ENCODE measurements at places on chromosomes 1 and 21.
A peak's percentile ranks its signal among the peaks of the same experiment; 100 is the strongest.

DNA sequence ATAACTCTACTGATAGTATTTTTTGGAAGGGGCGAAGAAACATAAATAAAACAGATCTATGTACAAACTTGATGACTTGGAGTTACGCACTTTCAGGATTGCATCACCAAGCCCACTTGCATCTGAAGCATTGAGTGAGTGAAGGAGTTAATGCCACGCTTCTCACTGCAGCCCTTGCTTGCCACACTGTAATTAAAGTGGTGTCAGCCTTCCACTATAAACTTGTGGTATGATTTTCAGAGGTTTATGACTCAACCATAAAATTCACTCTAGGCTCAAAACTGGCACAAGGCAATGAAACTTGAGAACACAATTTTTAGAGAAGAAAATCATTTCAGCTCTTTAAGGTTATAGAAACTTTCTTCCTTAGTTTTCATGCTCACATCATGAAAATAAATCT, 93.9 kb upstream of the PRMT6 start:
- DNase-seq: no peak

DNA sequence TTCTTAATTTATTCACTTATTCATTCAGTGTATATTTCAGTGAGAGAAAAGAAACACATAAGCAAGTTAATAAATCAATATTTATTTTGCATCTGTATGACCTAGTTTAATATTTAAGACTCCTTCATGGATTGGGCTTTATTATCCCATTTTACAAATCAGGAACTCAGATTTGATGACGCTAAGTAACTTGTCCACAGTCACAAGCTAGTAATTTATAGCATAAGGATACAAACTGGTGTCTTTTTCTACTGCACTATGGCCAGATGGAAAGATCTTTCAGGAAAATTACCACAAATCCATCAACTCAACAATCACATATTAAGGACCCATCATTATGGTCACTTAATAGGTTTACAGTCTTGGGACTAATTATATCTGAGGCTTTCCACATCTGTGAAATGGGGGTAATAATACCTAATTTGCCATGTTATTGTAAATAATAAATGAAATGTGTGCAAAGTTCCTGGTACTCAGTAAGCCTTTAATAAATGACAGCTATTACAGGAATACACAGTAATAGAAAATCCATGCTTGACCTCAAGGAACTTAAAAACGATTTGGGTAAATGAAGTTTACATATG, 13.3 kb downstream of the CDKN2C start:
- no peak for DNase-seq

DNA sequence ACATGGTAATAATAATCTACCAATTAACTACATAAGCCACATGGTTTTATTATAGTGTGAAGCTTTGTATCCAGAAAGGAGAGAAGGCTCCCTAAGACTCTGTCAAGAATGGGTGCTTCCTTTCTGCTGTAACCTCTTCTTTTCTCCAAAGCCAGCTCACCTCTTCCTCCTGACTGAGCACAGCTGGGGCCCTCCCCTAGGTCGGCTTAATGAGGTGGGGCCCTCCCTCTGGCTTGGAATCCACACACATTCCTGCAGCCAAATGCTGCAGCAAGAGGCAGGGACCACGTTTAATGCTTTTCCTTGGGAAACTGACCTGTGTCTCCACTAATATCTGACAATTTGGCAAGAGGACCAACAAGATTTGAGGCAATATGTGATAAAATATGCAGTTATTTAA, 94.8 kb downstream of the DSCAM start:
- no peak for DNase-seq

DNA sequence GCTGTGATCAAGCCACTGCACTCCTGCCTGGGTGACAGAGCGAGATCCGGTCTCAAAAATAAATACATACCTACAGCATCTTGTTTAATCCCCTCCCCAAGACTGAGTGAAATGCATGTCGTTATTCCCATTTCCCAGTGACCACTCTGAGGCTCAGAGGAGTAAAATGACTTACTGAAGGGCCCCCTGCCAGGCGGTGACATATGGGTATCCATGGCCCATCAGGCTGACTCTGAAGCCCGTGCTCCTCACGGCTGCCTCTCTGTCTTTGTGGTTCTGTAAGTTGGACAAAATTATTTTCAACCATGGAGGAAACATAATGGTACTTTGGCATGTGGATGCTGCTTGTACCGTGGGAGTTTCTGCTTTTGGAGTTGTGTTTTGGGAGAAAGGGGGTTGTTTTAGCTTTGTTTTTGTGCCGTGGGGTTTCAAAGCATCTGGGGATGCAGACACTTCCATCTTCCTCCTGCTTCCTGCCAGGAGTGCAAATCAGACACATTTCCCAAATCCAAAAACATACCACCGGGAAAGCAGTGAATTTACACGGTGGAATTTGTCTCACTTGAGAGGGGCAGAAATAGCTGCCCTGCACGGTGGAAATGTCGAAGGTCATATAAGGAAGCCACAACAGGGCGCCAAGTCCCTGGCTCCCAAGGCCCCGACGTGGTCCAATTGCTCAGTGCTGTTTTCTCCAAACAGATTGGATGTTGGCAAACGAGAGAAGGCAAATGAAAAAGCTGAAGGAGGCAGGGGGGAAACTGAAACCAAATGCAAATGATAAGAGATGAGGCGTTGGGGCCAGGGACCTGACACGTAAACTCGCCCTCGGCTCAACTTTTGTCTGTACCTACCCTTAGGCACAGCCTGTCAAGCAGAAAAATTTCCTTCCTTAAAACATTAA, 17.1 kb upstream of the PINK1 start:
- no peak for DNase-seq

GRCh38 chr21:45027241-45028196, 46.9 kb upstream of the ADARB1 start:
- DNase-seq: no peak

- DNase-seq: peak; percentile 88
Measured at GRCh38 chr1:151024540-151025146, 11.7 kb upstream of the BNIPL start.

DNA sequence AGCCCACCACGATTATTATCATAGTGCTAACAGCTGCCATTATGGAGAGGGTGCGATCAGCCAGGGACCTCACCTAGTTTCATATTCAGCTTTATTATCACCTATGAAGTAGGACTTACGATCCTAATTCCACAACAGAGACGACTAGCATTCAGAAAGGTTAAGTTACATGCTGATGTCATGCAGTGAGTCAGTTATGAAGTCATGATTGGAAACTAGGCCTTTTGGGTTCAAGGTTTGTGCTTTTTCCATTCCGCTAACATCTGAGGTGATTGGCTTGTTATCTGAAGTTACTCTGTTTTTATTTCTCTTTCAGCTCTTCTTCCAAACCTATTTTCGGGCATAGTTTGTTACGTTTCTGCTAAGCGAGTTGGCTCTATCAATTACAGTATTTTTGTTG, 251.1 kb downstream of the CAMTA1 start:
- DNase-seq: no peak

DNA sequence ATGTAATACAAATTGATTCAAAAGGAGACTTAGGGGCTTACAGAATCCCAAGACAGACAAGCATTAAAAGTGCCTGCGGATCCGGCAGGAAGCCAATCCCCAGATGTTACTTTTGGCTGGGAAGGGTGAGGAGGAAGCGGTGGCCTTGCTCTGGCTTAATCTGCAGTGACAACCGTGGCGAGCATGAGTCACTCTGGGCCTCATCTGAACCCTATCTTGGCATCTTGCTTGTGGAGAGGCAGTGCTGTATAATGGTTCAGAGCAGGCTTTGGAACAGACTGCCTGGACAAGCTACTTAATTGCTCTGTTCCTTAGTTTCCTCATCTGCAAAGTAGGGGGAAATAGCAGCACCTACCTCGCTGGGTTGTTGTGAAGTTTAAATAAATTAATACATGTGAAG, 74.1 kb downstream of the XCL2 start:
- DNase-seq: peak; percentile 88

GRCh38 chr1:37621326-37621870, 13.3 kb downstream of the RSPO1 start:
- DNase-seq: no peak

GRCh38 chr1:179353546-179353945, 12.2 kb upstream of the AXDND1 start:
- DNase-seq: peak; percentile 63

GRCh38 chr1:215830226-215830810, 263.2 kb downstream of the KCTD3 start:
- no peak for DNase-seq

DNA sequence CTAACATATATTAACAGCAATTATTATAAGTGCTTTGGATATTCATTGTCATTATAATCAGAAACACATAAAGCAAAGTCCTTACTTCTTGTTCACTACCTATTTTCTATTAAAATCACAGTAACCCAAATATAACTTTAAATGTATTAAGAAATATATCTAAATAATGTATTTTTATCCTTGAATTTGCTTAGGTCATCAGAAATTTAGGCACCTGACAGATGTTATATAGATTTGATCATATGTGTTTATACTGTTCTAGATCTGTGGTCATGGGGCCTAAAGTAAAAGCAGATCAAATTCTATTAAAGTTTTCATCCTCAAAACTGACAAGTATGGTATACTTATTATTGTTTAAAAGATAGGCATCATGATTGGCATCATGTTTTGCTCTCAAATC, 9.2 kb upstream of the OR1C1 start:
- no peak for DNase-seq

DNA sequence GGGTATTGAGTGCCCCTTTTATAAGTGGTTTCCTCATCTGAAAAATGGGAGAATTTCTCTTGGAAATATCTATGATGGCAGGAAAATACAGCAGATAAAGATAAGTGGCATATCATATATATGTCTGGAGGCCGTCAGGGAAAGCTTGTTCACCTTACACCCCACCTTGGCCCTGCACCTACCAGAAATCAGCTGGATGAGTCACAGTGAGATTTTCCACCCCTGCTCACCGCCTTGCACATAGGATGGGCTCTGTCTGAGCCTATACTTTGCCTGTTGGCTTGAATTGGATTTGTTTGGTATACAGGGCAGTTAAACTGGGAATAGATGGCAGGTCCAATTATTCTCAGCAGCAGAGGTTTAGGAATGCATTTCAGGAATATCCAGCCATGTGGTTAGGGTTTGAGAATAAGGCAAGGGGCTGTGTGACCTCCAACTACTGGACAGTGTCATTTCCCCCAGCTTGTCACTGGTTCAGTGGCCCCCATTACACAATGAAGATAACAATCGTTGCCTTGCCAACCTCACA, at the start of gene SPATA21:
Gene SPATA21, minus strand, starts transcription at position 479 of the 529 bp plus-strand sequence. CDS start 6,053 bp downstream, outside the sequence.
- DNase-seq: no peak

- no peak for DNase-seq
Measured at GRCh38 chr1:206800411-206800810, 28.1 kb upstream of the IL10 start.
